ENCODE measurements at places on chromosomes 2 and 18. TPM values are rescaled to one million over a fixed set of nuclear protein-coding genes. Genes with fewer than 3 reads are reported as not detected.

The C2orf15 gene
- total RNA-seq = 2.3 TPM

GRCh38 chr2:70029814-70030409 lies 57.4 kb upstream of the PCBP1 start:
- H3K27ac ChIP-seq = peak overlapping the region; percentile 92
- peaks cover 2% of the 10 kb centered on the region for H3K36me3 ChIP-seq
- no peak overlapping the region for H3K4me3 ChIP-seq
- H3K27me3 ChIP-seq = no peaks in the 10 kb centered on the region
- peak; percentile 65 for DNase-seq

- H3K4me1 ChIP-seq = no peaks in the 10 kb centered on the region
- no peaks in the 10 kb centered on the region for H3K36me3 ChIP-seq
- no peak overlapping the region for H3K4me3 ChIP-seq
- H3K27ac ChIP-seq = no peak overlapping the region
- H3K27me3 ChIP-seq = peaks cover 3% of the 10 kb centered on the region
- no peak for DNase-seq
Observed at GRCh38 chr2:98795891-98796676, 65.2 kb upstream of the MGAT4A start.

GRCh38 chr18:22739061-22739642 lies 194.0 kb upstream of the RBBP8 start:
- DNase-seq = no peak
- H3K36me3 ChIP-seq = no peaks in the 10 kb centered on the region
- H3K4me1 ChIP-seq = peaks cover 9% of the 10 kb centered on the region
- no peaks in the 10 kb centered on the region for H3K27me3 ChIP-seq

The EFHD1 gene
- 8.0 TPM for total RNA-seq

The MAP3K19 gene
- not detected for total RNA-seq

GRCh38 chr2:156709091-156709490 lies 272.9 kb downstream of the GPD2 start:
- DNase-seq = no peak
- no peak overlapping the region for H3K27ac ChIP-seq
- no peaks in the 10 kb centered on the region for H3K27me3 ChIP-seq
- no peak overlapping the region for H3K4me3 ChIP-seq

DNA sequence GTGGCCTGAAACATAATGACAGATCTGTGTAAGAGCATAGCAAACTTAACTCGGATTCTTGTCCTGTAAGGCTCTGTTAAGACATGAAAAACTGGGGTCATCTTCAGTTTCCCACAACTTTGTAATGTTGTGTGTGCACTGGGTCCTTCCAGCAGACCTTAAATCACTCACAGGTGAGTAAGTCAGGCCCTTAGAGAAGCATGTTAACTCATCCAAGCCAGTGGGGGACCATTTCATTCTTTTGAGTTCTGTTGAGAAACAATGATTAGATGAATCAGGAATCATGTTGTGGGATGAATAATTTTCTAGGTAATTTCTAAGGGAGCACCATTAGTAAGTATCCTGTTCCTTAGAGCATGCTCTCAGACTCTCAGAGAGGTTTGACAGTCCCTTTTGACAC lies 167.1 kb downstream of the ESCO1 start:
- DNase-seq = no peak
- H3K36me3 ChIP-seq = no peaks in the 10 kb centered on the region
- H3K4me3 ChIP-seq = no peak overlapping the region
- H3K27ac ChIP-seq = no peak overlapping the region
- no peaks in the 10 kb centered on the region for H3K27me3 ChIP-seq

- no peaks in the 10 kb centered on the region for H3K27me3 ChIP-seq
- peaks cover 33% of the 10 kb centered on the region for H3K4me1 ChIP-seq
- no peaks in the 10 kb centered on the region for H3K36me3 ChIP-seq
- no peak overlapping the region for H3K27ac ChIP-seq
- H3K4me3 ChIP-seq = no peak overlapping the region
- no peak for DNase-seq
Observed at GRCh38 chr2:217621391-217621801, 381.4 kb downstream of the TNS1 start.

DNA sequence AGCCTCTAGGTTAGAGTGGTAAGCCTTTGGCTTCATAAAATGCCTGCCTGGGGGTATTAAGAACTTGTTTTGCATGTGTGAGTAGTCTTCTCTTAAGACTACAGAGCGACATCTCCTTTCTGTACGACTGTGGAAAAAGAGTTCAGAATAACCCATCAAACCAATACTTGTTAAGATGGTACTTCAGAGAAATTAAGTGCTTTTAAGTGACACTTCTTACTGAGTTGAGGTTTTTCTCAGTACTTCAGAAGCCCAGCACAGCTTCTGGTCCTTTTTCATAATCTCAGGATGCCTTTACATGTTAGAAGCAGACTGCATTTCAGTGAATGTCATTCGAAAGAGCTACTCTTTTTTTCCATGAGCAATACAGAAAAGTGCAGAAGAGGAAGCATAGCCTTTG lies 10.8 kb downstream of the XRCC5 start:
- DNase-seq = no peak
- H3K27me3 ChIP-seq = no peaks in the 10 kb centered on the region
- H3K27ac ChIP-seq = no peak overlapping the region
- peaks cover 86% of the 10 kb centered on the region for H3K36me3 ChIP-seq
- peaks cover 11% of the 10 kb centered on the region for H3K4me1 ChIP-seq
- no peak overlapping the region for H3K4me3 ChIP-seq

DNA sequence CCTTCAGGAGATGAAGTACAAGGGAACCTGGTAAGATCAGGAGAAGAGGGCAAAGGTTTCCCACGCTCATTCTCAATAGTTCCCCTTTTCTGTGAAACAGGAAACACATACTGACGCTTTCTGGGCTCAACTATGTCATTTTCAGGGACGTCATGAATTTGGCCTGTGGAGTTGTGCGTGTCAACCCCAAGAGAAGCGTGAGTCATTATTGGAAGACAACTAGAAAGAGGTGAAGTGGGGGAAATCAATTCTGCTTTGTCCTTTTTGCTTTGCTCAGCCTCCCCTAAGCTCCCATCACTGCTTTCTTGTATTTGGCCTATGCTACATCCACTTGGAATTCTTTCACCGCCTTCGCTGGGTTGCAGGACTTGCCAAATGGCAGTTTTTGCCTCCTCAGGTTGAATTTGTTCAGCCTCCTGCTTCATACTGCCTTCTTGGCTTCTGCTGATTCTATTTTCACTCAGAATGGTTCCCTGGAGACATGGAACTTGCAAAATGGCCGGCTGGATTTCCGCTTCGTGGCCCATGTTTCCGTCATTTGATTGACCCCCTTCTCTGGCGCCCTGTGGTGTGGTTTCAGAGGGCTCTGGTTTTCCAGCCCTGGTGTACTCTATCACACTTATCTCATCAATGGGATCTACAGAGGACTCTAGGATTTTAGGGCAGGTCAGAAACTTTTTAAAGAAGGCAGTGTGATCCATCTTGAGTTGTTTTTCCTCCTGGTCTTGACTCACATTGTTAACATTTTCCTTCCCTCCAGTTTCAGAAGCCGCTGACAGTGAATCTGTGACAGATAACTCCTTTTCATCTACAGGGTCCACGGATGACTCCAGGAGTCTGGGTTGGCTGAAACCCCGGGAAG lies 93.3 kb downstream of the ALPK2 start:
- peaks cover 67% of the 10 kb centered on the region for H3K4me1 ChIP-seq
- DNase-seq = peak; percentile 29
- peak overlapping the region; percentile 95 for H3K27ac ChIP-seq
- H3K27me3 ChIP-seq = no peaks in the 10 kb centered on the region

- H3K27ac ChIP-seq = no peak overlapping the region
- no peaks in the 10 kb centered on the region for H3K36me3 ChIP-seq
- H3K27me3 ChIP-seq = no peaks in the 10 kb centered on the region
- H3K4me3 ChIP-seq = no peak overlapping the region
- no peaks in the 10 kb centered on the region for H3K4me1 ChIP-seq
- DNase-seq = no peak
Observed at GRCh38 chr2:167862296-167862695, 385.1 kb downstream of the STK39 start.

GRCh38 chr2:108968619-108969018 lies 20.4 kb downstream of the EDAR start:
- H3K27ac ChIP-seq = no peak overlapping the region
- no peaks in the 10 kb centered on the region for H3K36me3 ChIP-seq
- H3K4me1 ChIP-seq = peaks cover 6% of the 10 kb centered on the region
- no peaks in the 10 kb centered on the region for H3K27me3 ChIP-seq

The TMX3 gene
- total RNA-seq = 24.8 TPM

The RAB17 gene
- 4.7 TPM for total RNA-seq
